ENCODE measurements at places on chromosomes 2 and 18.

DNA sequence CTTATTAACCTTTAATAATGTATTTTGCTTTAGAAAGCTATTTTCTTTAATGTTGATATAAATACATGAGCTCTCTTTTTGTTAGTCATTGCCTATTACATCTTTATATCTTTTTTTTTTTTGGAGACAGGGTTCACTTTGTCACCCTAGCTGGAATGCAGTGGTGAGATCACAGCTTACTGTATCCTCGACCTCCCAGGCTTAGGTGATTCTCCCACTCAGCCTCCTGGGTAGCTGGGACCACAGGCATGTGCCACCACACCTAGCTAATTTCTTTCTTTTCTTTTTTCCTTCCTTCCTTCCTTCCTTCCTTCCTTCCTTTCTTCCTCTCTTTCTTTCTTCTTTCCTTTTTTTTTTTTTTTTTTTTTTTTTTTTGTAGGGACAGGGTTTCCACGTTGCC, 15.4 kb downstream of the NAB1 start:
- no peak for DNase-seq

- DNase-seq: no peak
These were observed 1409.3 kb upstream of the CDH2 start for GRCh38 chr18:29586210-29586609.

DNA sequence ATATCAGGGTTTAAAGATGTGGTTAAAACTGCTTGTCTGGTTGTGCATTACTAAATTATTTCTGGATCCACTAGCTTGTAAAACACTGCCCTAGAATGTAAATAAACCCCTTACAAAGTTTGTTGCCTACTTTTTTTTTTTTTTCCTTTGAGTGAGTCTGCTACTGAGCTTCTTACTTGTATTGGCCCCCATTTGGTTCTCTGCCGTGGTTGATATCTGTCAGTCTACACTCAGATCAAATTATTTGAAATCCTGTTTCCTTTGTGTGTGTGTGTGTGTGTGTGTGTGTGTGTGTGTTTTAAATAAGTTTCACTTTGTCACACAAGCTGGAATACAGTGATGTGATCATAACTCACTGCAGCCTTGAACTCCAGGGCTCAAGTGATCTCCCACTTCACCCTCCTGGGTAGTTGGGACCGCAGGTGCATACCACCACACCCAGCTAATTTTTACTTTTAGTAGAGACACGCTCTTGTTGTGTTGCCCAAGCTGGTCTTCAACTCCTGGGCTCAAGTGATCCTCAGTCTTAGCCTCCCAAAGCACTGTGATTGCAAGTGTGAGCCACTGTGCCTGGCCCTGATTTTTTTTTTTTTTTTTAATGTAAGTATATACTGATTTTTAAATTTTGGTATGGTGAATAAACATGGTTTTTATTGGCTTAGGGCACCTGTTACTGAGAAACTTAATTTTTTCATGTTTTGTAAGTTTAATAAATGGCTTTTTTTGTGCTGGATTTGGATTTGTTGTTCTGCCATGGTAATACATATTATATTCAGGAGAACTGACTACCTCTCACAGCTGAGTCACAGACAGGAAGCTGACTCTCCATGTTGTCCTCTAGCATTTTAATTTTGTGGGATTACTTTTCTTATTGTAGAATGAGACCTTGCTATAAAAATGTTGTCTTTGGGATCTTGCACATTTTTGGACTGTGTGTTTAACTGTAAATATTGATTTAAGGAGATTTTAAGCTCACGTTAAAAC, 48.5 kb downstream of the MAP4K4 start:
- no peak for DNase-seq

DNA sequence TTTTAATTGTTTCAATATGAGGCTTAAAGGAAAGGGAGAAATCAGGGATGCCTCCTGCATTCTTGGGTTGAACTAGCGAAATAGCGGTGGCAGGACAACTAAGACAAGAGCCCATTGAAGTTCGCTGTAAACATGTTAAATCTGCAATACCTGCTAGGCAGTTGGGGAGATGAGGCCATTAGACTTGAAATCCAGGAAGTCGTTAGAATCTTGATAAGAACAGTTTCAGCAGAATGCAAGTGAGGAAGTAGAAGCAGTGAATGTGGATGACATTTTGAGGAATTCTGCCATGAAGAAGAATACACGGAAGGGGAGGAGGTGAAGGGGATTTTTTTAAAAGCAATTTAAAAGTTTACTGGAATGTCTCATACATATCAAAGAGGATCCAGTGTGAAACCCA, 109.7 kb downstream of the LPIN1 start:
- DNase-seq: no peak

Data from cortex of kidney (tissue), 1 donor.